Stimulated activated CD4-positive, alpha-beta T cell treated with anti-CD3 and anti-CD28 coated beads, TNF-alpha, amount 100 ng/mL, for 4 hours (primary cell): ENCODE measurements at places on chromosomes 16 and 17.

GRCh38 chr17:8220783-8221662 is 10.6 kb upstream of the AURKB start:
- peak; percentile 81 for DNase-seq

DNA sequence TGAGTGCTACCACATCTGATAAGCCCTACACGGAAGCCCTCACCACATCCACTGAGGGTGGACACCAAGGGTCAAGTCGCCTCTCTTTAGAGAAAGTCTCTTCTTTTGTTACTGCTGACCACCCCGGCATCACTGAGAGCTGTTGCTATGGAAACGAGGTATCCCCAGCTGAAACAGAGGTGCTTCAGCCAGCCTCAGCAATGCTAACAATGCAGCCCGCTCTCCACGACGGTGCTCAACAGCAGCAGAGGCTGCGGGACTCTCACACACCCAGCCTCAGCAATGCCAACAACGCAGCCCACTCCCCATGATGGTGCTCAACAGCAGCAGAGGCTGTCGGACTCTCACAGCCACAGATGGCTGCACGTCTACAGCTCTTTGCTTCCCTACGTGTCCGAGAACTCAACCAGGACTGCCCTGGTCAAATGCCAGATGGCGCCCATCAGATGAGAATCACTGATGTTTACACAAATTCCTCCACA is 41.4 kb downstream of the VPS53 start:
- no peak for DNase-seq

- DNase-seq, result no peak
Observed at GRCh38 chr17:17004251-17004996, 32.5 kb upstream of the TNFRSF13B start.

- DNase-seq, result no peak
Observed at GRCh38 chr16:73166947-73167550, 119.1 kb upstream of the ZFHX3 start.

GRCh38 chr17:7355053-7355452 is at the start of gene TMEM95:
TMEM95 (plus strand) TSS chr17:7355156; CDS start chr17:7355205, 49 bp downstream.
- no peak for DNase-seq

DNA sequence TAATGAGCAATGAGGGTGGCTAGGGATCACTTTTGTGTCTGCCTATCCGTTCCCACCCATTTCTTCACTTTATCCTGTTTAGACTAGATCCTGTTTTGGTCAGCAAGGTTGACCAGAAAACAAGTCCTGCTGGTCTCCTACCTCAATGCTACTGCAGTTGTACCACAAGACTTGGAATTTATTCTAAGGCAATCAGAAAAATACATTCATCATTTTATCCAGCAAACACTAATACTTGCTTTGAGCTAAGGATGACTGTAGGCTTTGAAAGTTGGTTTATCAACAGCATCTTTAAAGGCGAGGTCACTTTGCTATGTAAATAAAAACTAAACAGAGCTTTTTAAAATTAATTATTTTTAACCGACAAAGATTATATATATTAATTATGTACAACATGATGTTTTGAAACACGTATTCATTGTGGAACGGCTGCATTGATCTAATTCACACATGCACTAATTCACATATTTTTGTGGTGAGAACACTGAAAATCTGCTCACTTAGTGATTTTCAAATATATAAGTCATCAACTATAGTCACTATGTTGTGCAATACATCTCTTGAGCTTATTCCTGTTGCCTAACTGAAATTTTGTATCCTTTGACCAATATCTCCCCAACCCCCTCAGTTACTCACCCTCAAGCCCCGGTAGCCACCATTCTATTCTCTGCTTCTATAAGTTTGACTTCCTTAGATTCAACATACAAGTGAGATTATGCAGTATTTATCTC is 125.9 kb upstream of the HS3ST3A1 start:
- DNase-seq, result no peak

DNA sequence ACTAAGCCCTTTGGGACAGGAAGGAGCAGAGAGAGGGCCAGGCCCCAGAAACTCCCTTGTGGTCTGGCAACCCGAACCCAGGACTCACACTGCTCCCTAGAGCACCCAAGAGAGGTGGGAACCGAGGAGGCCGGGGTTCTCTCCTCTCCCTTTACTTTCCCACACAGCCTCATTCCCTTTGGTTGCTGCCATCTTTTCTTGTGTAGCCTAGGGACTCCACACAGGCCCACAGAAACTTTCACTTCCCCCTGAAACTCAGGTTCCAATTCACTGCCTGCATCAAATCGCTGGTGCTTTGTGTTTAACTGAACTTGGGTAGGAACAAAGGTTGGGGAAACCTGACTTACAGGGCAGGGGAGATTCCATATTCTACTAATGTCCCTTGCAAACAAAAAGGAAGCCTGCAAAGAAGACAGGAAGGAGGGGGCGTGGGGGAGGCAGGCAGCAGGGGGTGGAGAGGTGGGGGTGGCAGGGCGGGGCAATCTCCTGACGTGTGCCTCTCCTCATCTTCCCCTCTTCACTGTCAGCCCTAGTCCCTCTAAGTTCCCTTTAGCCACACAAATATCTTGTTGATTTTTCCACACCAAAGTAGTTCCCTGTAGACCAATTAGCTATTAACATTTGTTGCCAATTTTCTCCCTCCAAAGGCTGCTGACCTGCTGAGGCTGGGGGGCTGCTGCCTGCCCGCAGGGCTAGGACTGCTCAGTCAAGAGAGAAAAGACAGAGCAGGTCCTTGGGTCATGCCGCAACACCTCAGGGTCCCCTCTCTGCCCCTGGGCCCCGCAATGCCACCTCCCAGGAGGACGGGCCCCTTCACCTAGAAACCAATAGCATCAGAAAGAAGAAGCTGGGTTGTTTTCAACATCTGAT is 8.0 kb downstream of the ST3GAL2 start:
- DNase-seq, result peak; percentile 57

DNA sequence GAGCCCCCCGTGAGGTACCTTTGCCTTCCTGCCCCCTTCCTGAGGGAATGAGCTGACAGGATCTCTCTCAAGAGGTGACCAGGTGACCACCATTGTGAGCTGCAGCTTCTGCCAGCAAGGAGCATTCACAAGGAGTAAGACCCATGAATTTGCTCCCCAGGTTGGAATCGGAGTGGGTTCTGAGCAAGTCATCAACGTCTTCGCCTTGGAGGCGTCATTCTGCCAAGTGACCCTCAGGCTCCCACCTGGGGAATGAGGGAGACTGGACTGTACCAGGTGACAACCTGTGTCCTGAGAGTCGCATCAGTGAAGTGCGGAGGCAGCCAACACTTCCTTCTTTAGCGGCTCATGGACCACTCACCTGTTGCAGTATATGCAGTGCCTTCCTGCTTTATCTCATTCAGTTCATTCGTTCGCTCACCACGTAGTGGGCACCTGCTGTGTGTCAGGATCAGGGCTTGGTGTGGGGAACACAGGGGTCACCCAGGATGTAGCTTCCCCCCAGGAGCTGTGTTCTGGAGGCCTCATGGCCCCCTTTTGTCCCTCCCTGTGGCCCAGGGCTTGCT is 22.8 kb downstream of the WSCD1 start:
- DNase-seq, result no peak

DNA sequence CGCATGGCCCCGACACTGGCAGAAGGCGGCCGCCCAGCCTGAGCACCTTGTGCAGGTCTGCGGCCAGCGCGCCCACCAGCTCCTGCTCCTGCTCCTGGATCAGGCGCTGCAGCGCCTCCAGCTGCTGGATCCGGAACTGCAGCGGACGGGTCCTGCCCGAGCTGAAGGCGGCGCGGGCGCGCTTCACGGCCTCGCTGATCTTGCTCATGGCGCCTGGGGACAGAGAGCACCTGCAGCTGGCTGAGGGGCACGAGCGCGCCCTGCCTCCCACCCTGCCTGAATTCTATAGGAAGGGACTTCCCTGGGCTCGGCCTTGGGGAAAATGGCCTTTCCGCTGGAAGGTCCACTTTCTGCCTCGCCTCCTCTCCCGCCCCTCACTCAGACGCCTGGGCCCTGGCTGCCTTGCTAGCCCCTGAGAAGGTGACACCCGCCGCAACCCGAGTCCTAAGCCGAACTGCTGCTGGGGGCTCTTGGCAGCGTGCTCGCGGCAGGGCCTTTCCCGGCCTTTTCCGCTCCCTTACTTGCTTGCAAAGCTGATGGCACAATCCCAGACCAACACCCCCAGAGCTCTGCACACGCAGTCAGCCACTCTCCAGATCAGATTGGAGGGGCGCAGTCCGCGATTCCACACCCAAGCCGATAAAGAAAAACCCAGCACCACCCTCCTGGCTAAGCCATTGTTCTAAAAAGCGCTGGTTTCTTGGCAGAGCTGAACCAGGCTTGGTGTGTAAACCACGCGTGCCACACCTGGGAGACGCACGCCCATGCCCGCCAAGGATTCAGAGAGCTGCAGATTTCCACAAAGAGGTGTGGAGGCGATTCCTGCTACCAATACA is 3.0 kb downstream of the ALDH3A1 start:
- peak; percentile 76 for DNase-seq

DNA sequence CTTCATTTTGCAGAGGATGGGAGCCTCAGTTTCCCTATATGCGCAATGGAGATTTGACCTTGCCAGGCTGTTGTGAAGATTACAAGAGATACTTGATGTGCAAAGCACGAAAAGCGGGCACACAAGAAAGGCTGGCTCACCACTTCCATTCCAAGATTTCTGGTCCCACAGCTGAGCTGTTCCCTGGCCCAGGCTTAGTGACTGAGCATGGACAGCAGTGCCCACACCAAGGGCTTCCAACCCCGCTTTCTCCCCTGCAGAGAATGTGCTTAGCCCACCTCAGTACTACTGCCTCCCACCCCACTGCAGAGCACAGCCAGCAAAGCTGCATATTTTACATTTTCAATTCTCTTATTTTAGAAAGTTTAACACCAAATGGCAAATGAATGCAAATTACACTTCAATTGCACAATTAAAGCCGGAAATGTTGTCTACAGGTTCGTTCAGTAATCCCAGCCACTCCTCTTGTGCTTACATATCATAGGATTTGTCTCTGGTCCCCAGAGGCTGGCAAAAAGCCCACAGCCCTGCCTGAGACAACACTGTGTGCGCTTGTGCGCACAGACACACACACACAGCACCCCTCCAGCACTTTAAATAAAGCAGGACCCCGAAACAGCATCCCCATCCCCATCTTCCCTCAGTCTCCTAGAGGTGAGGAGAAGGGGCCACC is 51.8 kb downstream of the VAC14 start:
- no peak for DNase-seq
